Fibroblast of skin of scalp (primary cell): ENCODE measurements at places on chromosomes 12 and 14.

DNA sequence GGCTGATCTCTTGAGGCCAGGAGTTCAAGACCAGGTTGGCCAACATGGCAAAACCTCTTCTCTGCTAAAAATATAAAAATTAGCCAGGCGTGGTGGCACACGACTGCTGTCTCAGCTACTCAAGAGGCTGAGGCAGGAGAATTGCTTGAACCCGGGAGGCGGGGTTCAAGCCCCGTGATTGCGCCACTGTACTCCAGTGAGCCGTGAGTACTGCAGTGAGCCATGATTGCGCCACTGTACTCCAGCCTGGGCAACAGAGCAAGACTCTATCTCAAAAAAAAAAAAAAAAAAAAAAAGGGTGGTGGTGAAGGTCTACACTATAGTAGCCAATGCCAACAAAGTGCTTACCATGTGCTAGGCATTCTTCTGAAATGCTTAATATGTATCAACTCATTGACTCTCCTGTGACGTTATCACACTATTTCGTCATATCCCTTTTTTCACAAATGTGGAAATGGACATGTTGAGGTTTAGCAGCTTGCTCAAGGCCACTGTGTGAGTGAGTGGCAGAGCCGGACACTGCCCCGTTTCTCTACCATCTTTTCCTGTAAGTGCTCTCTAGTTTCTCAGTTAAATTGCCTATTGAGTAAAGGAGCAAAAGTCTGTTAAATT is 59.6 kb downstream of the GNS start:
- DNase-seq, result no peak

DNA sequence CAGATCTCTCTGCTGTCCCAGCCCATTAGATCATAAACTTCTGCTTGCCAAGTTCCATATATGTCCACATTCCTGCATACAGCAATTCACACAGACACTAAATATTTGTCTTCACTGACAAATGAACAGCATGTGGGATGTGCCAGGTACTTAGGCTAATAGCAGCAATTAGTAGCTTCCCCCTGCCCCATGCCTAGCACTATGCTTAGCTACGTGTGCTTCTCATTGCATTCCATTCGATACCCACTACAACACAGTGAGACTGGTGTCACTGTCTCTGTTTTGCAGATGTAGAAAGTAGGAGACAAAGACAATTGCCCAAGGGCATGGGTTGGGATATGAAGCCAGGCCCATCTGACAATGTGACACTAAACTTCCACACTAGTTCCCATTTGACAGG is 308.4 kb downstream of the BCL11B start:
- DNase-seq, result peak; percentile 37

DNA sequence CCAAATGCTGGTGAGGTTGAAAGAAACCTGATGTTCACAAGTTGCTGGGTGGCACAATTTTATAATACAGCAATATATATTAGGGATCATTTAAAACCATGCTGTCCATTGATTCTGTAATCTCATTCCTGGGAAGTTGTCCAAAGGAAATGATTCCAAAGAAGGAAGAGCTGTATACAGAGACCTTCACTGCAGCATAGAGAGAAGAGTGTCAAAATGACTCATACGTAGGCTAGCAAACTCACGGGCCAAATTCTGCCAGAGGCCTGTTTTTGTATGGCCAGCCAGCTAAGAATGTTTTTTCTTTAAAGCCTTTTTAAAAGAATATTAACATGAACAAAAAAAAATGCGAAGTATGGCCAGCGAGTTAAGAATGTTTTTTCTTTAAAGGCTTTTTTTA is 69.2 kb upstream of the MED13L start:
- peak; percentile 96 for DNase-seq

GRCh38 chr12:121159467-121160307 is 27.0 kb downstream of the P2RX7 start:
- DNase-seq, result no peak

DNA sequence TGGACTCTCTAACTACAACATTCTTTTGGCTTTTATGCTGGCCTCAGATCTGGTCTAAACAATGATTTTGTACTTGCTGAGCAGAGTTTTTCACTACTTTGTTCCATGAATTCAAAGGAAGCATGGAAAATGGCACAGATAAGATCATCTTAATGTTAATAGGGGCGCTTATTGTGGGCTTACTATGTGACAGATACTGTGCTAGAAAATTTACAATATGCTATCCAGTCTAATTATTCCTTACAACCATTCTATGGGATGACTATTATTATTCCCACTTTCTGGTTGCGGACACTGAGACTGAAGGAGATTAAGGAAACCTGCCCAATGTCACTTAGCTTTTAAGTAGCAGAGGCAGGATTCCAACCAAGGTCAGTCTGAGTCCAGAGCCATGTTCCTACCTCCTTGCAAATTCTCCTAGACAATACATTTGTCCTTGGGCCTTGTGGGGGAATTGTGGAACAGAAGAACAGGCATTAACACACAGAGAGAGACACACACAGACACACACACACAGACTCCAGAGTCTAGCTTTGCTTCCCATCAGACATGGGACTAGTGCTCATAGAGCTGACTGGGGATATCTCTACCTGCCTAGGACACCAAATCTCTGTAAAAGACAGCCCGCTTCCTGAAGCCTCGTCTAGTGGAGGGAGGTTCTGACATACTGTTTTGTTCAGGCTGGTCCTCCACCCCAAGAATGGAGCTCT is 107.7 kb downstream of the SLC38A1 start:
- DNase-seq, result no peak

- no peak for DNase-seq
Measured at GRCh38 chr12:29781705-29782266, 2.0 kb downstream of the TMTC1 start.

- peak; percentile 100 for DNase-seq
Measured at GRCh38 chr14:23095196-23096108, at the start of gene C14orf119. Gene C14orf119 (plus strand): TSS chr14:23095505. CDS start chr14:23097659, 2,154 bp downstream.

DNA sequence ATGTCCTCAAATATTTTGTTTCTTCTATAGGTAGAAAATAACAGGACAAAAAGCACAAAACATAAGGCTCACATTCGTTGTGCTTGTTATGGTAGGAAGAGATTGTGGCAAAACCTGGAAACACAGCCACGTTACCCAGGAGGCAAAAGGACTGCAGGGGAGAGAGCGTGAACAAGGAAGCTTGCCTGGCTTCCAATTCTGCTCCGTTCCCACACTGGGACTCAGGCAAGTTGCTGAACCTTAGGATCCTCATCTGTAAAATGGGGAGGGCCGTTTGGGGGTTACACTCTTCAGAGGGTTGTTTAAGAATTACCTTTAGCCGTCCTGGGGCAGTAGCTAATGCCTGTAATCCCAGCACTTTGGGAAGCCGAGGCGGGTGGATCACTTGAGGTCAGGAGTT is 205.3 kb downstream of the SSPN start:
- DNase-seq, result no peak

DNA sequence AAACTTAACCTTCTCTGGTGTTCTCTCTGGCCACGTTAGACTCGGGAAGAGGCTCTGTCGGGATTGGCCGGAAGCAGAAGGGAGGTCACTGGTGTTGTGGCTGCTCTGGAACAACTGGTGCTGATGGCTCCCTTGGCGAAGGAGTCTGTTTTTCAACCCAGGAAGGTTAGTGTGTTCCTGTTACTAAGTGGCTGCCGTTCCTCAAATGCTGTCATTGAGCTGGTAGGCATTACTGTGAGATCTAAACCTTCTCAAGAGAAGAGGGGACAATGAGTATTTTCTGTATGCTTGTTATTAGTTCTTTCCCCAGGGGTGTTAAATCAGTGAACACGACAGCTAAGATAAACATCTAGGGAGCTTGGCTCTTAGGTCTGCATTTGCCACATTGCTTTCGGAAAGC is 18.3 kb downstream of the POP5 start:
- DNase-seq, result no peak

DNA sequence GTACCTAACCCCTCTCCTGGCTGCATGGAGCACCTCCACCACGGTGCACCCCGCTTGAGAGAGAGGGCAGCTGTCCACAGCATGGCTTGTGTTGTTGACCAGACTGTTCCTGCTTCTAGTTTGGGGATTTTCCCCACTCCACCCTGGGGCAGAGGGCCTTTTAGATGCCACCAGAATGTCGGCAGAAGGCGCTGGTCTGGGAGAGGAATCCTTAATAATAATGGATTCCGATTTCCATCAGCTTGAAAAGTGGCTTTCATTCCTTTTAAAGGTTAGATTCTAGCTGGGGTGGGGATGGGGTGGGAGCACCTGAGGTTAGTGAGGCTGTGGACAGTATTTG is 1.8 kb downstream of the ESRRB start:
- DNase-seq, result no peak

- no peak for DNase-seq
Measured at GRCh38 chr12:94204499-94205247, 56.3 kb downstream of the PLXNC1 start.

DNA sequence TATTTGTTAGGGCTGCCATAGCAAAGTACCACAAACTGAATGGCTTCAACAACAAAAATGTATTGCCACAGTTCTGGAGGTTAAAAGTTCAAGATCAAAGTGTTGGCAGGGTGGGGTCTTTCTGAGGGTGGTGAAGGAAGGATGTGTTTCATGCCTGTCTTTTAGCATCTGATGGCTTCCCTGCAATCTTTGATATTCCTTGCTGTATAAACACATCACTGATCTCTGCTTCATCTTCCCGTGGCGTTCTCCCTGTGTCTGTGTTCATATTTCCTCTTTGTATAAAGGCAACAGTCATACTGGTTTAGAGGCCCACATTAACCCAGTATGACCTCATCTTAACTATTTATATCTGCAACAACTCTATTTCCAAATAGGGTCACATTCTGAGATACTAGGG is 167.5 kb downstream of the BTG1 start:
- peak; percentile 51 for DNase-seq

DNA sequence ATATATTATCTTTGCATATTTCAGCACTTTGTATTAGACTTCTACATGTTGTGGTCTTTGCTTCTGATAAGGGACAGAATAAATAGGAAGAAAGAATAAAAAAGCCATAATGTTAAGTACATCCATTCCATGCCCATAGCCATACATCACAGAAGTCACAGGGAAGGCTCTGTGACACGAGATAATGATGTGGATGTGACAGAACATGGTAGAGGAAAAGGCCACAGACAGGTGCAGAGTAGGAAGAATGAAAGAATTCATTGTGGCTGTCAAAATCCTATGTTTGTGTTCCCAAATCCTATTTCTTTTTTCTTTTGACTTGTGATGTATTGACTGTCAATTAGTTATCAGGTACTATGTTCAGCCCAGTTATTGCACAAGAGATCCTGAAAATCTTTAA is 38.4 kb downstream of the BICD1 start:
- DNase-seq, result no peak

DNA sequence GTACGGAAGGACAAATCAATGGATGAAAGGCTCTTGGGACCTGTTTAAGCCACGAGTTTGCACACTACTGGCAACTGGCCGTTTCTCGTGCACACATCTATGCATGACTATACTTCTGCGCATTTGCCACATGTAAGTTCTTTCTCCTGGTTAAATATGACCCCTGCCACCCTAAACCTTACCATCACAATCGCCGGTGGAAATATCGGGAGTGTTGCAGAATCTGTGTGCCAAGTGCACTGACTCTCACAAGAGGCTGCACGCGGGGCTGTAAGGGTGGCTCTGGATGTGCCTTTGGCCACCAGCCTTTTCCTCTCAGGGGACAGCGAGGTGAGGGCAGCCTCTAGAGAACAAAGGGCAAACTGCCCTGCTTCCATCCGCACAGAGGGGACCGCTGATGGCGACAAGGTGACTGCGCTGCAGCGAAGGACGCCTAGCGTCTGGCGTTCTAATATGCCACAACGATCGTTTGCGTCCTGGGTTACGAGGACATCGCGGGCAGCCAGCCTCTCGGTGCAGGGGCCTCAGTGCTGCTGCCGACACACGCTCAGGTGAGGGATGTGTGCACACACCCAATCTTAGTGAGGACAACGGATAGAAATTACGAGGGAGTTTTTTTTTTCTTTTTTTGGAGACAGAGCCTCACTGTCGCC is 232.2 kb downstream of the PCNX1 start:
- DNase-seq, result no peak

DNA sequence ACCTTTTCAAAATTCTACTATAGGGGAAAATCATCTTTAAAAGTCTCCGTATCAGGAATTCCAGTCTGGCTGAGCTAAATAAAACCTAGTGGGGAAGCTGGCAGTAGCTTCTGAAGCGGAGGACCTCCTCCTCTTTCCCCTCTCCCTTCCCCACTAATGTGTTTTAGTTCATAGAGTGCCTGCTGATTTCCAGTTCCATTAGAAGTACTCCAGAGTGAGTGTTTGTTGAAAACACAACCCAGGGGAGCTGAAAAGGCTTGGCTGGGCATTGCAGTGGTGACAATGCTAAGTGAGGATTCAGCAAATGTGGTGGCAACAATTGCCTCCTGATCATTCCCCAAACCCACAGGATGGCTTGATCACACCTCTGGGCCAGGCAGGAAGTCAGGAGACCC is 144.2 kb upstream of the FRMD6 start:
- peak; percentile 50 for DNase-seq

GRCh38 chr12:59780605-59781135 is 184.8 kb downstream of the SLC16A7 start:
- peak; percentile 47 for DNase-seq

DNA sequence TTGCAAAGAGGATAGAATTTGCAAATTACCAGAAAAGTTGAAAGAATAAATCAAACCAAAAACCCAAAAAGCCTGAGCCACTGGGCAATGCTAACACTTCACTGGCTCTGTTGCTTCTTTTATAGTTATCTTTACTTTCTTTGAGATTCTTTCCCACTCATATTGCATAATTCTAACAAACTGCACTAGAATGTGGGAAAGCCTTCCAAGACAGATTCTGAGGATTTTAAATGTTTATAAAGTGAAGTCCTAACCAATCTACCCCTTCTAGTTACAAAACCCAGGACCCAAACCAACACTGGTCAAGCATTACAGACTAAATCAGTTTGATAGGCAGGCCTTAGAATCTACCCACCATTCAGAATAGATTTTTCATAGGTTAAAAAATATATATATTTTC is 150.9 kb downstream of the MED13L start:
- DNase-seq, result peak; percentile 25

DNA sequence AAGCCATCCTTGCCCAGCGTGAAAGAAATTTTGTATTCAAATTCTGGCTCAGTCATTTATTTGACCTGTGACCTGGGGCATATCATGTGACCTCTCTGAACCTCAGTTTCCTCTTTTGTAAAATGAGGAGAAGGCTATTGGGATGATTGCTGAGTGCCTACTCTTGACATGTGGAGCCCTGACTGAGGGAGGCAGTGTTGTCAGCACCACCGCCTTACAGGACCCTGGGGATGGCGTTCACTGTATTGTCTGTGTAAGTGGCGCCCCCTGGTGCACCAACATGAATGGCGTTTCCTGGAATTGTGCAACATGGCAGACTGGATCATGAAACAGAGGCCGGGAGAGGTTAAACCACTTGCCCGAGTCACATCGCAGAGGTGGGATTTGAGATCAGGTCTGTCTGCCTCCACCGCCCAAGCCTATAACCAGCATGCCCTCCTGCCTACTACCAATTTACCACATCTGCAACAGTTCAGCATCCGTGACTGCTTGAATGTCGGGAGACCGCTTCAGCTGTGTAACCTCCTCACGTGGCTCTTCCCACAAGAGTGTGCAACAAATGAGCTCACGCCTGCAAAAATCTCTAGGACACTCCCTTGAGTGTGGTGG is 20.1 kb upstream of the CCDC63 start:
- peak; percentile 78 for DNase-seq
